ENCODE measurements at places on chromosomes 6 and 20. TPM values are rescaled to one million over a fixed set of nuclear protein-coding genes. Genes with fewer than 3 reads are reported as not detected.

DNA sequence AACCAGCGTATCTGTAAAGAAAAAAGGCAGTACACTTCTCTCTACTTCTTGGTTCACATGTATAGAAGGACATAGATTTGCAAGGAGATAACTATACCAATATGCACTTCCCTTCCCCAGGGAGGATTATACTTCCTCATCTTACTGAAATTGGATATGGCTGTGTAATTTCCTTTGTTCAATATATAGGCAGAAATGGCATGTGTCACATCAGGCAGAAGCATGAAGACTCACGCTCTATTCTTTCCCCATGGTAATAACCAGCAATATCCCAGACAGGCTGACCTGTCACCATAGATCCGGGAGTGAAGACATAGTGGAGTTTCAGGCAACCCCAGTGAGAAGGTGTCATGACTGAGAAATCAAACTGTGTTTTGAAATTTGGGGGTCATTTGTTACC is 518.3 kb downstream of the KIF16B start:
- no peak for DNase-seq

DNA sequence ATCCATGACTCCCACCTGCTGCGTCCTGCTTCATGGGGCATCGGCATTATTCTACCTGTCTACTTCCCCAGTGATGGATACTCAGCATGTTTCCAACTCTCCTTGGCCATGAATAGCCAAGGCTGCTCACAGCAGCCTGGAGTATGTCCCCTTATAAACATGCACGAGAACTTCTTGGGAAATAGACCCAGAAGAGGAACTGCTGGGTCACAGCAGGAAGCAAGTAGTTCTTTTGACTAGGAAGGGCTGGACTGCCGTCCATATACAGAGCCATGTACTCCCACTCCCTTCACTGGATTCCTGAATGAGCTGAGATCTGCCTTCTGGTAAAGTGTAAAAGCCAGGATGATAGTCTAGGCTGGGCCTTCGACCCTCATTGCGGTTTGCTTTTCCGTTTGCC is 106.3 kb upstream of the KCNK16 start:
- DNase-seq, result no peak

- DNase-seq, result no peak
Observed at GRCh38 chr6:37347670-37348111, 6.1 kb upstream of the RNF8 start.

DNA sequence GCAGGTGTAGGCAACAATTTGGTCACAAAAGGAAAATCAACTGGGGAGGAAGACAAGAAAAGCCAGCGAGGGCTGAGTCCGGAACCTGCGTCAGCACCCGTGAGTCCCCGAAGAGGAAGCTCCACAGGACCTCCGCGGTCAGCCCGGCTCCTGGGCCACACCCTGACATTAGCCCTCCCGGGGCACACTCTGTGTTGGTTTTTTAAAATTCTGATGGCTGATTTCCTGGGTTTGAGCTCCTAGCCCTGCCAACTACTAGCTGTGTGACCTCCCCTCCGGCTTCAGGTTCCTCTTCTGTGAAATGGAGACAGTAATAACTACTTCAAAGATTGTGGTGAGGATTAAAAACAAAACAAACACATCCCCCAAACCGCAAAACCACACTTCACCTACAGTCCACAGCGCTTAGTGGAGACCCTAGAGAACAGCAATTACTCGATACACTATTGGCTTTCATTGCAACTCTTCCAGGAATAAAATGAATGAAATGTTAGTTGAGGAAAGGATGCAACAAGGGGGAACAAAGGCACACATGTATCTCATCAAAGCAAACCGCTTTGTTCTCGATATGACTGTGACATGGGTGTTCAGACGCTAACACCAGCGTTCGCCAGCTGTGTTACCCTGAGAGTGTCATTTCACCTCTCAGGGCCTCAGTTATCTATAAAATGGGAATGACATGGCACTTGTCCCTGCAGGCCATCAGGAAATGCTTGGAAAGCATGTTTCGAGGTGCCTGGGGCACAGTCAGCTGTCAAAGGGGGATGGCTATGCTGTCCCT is 985 bp downstream of the ZBP1 start:
- peak; percentile 62 for DNase-seq

- no peak for DNase-seq
Observed at GRCh38 chr6:40355532-40355931, 231.6 kb downstream of the LRFN2 start.

- no peak for DNase-seq
Observed at GRCh38 chr20:38635721-38636288, 34.2 kb downstream of the ARHGAP40 start.

GRCh38 chr6:12645941-12646340 is 70.6 kb upstream of the PHACTR1 start:
- DNase-seq, result no peak

- DNase-seq, result no peak
Observed at GRCh38 chr6:135148889-135149288, 32.2 kb upstream of the MYB start.

DNA sequence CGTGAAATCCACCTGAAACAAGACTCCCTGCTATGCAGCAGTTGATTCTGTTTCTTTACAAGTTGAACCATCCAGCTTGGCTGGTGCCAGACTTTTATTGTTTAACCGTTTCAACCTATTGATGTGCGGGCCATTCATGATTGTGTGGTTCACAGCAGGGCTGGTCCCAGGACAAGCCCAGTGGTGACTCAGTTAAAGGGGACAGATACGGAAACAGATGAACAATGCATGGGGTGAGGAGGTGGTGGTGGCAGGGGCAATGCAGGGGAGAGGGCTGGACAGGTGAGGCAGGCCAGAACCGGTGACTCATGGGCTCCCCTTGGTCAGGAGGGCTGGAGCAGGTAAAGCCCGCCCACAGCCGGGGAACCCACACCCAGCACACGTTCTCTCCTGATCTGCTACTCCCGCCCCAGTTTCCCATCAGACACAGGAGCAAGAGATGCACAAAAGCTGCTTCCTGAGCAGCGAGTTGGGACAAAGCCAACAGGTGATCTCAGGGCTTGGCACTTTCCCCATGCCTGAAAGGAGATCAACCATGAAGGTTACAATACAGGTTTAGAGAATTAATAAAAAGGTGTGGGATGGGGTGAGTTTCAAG is 232.2 kb downstream of the LY86 start:
- no peak for DNase-seq

CD24 gene
- total RNA-seq, result not detected

PGC gene
- not detected for total RNA-seq

Measured in CD8-positive, alpha-beta memory T cell (primary cell).